ENCODE measurements at places on chromosomes 2 and 18.

DNA sequence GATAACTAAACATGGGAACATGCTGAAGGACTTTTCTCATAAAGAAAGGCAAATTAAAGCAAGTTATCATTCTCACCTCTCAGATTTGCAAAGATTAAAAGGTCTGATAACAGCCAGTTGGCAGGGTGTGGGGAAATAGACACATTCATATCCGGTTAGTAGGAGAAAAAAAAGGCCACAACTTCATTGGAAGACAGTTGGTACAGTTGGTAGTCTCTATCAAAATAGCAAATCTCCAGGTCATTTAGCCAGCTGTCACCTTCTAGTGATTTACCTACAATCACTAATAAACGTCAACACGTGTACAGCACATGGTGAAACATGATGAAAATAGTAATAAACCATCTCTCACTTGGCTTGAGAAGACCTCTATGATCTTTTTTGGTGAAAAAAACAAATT, 16.6 kb downstream of the INPP5D start:
- DNase-seq, result no peak

- DNase-seq, result peak; percentile 4
Measured at GRCh38 chr18:38940863-38941531, 1375.4 kb upstream of the CELF4 start.

- no peak for DNase-seq
Measured at GRCh38 chr2:45379399-45380087, 231.5 kb downstream of the SRBD1 start.

GRCh38 chr2:237319086-237319820, 94.7 kb downstream of the COL6A3 start:
- DNase-seq, result no peak

DNA sequence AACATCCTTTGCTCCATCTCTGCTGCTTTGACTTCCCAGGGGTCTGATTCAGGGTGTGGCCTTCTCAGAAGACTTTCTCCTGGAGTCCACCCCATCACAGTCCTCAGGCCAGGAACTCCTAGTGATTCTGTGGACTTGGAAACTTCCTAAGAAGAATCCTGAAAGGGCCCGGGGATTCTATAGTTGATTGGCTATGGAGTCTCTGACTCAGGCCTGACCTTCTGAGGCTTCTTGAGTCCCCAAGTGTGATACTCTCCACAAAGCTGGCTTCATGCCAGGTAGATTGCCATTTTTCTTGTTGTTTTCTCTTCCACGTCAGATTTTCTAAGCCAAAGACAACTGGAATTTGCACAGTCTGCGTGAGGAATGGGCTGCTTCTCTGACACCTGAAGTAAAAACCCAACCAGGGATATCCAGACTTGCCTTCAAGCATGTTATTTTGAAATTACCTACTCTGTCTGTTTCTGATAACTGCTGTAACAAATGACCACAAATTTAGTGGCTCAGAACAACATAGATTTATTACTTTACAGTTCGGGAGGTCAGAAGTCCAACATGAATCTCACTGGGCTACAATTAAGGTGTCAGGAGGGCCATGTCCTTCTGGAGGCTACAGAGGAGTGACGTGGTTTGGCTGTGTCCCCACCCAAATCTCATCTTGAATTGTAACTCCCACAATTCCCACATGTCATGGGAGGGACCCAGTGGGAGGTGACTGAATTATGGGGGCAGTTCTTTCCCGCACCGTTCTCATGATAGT, 69.3 kb downstream of the ALPK2 start:
- DNase-seq, result no peak

- no peak for DNase-seq
Measured at GRCh38 chr2:11753452-11753885, 7.0 kb downstream of the LPIN1 start.

DNA sequence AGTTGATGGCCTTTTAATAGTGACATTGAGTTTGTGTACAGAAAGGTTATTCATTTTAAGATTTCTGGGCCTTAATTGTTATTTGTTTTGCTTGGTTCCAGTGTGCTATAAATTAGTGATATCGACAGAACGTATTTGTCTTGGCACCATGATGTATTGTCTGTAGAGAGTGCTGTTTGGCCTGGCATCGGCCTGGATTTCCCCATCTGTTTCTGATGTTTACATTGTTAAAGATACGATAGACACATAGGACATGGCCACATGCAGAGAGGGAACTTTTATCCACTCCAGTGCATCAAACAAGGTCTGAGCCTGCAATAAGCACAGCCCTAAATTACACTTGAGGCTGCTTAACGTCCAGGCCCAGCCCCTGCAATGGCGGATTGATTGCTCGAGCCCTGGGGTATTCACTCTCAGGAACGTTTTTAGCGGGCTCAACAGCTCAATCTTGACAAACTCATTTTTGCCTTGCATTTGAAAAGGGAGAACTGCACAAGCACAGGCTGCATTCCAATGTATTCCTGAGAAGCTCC, 144.7 kb downstream of the SLC4A3 start:
- DNase-seq, result no peak

- DNase-seq, result no peak
Measured at GRCh38 chr2:227222292-227222691, 57.9 kb downstream of the COL4A3 start.

GRCh38 chr18:21914739-21915319, 174.2 kb downstream of the MIB1 start:
- no peak for DNase-seq

DNA sequence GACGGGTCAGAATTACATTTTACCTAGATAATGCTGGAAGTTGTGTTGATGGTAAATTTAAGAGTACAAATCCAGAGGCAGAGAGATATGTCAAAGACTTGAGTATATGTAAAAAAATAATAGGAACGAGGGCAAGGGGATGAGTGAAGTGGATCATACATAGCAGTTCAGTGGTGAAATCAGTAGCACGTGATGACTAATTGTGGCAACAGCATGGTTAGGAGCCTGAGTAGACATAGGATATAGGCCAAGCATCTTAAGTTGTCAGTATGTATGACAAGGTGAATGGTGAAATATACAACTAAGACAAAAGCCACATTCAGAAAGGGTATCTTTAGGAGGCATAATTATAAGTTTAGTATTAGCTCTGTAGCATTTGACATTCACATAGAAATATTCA, 826.5 kb upstream of the PIK3C3 start:
- DNase-seq, result no peak

- no peak for DNase-seq
Measured at GRCh38 chr18:51278045-51278649, 80.7 kb upstream of the MEX3C start.

DNA sequence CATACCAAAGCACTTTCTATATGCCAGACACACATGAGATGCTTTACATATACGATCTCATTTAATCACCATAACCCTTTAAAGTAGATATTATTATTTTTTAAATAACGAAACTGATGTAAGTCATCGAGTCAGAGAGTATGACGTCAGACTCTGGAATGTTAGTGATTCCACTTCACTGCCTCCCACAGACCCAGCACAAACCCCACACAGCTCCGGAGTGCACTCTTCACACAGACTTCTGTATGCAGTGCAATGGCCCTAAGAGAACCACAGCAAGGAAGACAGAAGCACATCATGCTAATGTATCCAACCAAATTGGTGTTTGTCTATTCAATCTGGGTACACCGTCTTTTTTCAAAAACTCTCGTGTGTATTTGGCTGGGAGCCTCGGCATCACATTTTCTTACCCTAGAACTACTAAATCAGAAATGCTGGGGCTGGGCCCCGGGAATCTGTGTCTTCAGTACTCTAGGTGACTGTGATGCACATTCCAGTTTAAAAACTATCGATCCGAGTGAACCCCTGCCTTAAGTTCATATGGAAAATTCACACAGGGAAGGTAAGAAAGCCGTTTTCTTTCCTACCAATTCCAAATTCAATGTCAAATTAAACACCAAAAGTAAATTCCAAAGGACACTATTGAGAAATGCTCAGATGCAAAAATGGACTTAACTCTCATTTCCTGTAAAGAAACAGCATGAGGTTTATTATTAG, 117.7 kb upstream of the ACVR1C start:
- no peak for DNase-seq

GRCh38 chr2:170493426-170494097, 221.6 kb upstream of the SP5 start:
- no peak for DNase-seq

- no peak for DNase-seq
Measured at GRCh38 chr2:205775097-205775877, 93.0 kb downstream of the NRP2 start.

- no peak for DNase-seq
Measured at GRCh38 chr2:120678926-120679325, 56.7 kb upstream of the GLI2 start.

- DNase-seq, result no peak
Measured at GRCh38 chr18:63282793-63283192, 36.8 kb downstream of the BCL2 start.

- no peak for DNase-seq
Measured at GRCh38 chr2:157307021-157307420, 18.6 kb downstream of the ERMN start.

GRCh38 chr2:196225213-196225612, 53.8 kb upstream of the STK17B start:
- no peak for DNase-seq

DNA sequence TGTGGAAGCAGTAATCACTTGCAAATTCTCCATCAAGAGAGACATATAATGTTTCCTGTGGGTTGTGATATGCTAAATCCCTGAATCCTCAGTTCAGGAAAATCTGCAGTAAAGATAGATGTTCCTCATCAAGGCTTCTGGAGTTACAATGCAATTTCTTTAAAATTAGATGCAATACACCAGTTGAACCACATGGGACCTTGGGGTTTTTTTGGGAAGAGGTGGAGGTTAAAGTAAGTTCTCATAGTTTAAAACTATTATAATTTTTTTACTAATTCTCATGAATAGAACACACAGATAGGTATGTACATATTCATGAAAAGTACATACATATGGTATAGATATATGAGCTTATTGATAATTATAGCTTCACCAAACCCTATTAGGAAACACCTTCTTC, 496.2 kb downstream of the SATB2 start:
- DNase-seq, result no peak

DNA sequence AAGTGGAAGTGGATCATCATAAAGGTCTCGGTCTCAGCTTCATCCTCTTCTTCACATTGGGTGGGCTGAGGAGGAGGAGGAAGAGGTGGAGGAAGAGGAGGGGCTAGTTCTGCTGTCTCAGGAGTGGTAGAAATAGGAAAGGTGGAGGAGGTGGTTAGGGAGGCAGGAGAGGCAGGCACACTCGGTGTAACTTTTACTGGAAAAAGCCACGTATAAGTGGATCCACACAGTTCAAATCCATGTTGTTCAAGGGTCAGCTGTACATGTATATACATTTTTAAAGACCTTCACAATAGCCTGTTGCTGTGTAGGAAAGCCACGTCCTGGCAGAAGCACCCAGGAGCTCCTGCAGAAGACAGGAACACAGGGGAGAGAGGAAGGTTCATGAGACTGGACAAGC, 110.3 kb upstream of the RAB12 start:
- no peak for DNase-seq

DNA sequence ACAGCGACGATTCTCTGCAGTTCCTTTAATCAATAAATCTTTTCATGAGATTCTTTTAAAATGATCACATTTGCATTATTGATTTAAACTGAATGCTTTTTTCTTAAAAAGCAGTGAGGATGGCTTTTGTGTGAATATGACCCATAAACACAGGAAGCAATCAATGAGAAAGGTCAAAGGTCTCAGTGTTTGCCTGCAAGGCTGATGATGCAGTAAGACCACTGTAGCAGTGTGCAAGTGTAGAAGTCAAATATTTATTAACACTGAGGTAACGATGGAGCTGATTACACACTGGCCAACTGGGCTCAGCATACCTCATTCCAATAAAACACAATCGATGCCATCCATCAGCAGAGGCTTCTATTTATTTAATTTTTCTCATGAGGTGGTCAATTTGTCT, 633.5 kb downstream of the DCDC2C start:
- no peak for DNase-seq

- no peak for DNase-seq
Measured at GRCh38 chr18:26565514-26565913, 17.2 kb upstream of the KCTD1 start.

- no peak for DNase-seq
Measured at GRCh38 chr2:23637011-23637778, 252.2 kb downstream of the KLHL29 start.

DNA sequence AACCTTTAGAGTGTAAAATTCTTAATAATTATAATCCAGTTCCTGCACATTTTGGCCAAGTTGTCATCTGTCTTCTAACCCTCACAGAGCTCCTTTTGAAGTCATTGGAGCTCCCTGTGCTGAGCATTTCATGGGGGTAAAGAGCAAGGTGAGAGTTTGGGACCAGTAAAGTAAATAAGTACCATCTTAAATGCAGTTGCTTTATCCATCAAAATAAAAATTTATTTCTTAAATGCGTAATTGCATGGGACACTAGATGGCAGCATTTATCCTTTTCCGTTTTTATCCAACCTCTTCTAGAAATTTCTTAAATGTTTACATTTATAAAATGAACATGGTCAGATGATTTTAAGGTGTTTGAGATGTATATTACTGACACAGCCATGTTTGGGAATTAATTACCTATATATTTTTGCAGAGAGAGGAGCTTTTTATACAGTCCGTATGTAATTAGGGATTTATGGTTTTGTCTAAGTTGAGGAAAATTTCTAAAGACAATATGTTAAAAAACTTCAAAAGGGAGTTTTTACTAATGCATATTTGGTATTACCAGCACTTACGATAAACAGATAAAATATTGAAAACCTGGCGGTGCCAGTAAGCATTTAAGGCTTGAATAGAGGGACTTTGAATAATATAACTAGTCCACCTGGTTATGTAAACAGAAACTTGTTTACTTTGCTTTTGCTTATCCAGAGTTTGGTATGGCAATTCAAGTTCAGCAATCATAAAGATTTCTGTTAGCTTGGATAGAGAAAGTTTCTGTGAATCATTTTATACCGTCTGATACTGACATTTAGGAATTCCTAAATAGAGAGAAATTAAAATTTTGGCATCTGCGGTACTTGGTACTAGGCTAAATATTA, 54.5 kb downstream of the ACSL3 start:
- no peak for DNase-seq

DNA sequence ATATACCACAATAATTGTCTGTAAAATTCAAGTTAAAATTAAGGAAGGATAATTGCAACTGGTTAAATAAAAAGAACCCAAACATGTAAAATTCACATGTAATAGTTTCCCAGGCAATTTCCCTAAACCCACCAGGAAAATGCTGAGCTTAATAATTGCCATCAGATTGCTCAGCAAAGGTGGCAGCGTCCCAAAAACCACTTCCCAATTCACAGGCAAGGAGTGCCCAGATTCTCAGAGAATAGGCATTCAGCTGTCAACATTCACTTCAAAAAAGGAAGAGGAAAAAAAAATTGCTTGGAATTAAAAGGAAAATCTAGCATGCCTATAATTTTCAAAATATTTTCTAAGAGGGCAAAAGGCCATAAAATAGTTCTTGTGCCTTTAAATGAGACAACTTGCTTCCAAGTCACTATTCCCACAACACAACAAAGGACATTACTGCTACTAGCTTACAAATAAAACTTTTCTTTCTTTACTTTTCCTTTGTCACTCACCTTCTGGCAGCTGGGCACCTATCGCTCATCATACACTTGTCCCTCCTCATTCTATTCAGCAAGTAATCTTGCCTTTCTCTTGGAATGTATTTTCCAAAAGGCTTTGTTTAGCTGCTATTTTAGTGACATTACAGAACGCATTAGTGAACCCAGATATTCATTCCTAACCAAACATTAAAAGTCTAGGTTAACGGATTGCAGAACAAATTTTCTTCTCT, 15.2 kb downstream of the SRBD1 start:
- DNase-seq, result no peak
